ENCODE measurements at places on chromosomes 16 and 17.
A peak's percentile ranks its signal among the peaks of the same experiment; 100 is the strongest.

- DNase-seq, result no peak
Observed at GRCh38 chr16:16908077-16908476, 529.1 kb downstream of the NPIPA7 start.

- no peak for DNase-seq
Observed at GRCh38 chr16:31420037-31420436, 8.1 kb downstream of the COX6A2 start.

- no peak for DNase-seq
Observed at GRCh38 chr16:30755955-30756780, 5.7 kb downstream of the CFAP119 start.

- DNase-seq, result no peak
Observed at GRCh38 chr17:63928172-63928666, 3.9 kb downstream of the CD79B start.

DNA sequence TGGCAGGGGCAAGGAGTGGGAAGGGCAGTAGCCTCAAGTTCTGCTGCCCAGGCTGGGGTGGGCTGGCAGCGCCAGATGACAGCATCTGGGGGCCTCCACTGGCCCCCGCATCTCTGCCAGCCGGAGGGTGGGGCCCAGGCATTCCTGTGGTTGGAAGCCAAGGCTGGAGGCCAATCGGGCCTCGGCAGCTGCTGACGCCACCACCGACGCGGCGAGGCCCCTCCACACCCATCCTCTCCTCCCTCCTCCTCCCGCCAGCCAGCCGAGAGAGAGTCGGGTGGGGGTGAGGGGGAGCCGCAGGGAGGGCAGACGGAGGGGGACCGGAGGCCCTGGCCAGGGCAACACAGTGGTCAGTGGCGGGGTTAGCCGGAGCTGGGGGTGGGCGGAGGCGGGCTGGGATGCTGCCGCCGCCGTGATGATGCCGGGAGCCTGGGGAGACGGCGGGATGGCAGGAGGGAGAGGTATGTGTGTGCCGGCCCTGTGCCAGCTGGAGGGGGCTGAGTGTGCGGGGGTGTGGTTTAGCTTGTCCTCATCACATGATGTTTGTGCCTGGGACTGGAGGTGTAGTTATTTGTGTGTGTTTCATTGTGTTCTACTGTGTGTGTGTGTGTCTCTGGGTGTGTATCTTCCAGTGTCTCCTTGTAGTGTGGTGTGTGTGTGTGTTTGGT, 36.6 kb downstream of the ARHGAP23 start:
- no peak for DNase-seq

DNA sequence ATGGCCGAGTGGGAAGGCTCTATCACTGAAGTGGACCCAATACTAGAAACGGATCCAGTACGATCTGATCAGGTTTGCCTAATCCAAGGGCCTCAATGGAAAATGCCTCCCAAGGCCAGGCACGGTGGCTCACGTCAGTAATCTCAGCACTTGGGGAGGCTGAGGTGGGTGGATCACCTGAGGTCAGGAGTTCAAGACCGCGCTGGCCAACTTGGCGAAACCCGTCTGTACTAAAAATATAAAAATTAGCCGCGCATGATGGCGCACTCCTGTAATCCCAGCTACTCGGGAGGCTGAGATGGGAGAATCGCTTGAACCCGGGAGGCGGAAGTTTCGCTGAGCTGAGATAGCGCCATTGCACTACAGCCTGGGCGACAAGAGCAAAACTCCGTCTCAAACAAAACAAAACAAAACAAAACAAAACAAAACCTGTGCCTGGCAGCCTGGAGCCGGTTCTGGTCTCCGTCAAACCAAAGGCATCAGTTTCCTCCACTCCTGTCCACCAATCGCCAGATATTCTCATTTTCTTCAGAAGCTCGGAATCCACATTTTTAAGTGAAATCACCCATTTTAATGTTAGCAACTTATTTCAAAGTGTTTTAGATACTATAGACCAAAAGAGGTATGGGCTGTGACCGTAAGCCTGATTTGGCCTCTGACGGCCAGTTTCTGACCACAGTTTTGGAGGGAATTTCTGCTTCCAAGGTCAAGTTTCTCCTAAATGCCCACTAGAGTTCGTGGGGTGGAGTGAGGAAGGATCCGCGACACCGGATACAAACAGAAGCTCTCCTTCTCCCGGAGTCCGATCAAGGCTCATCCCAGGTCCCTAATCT, 664 bp downstream of the NQO1 start:
- no peak for DNase-seq

- DNase-seq, result peak; percentile 68
Observed at GRCh38 chr16:21600031-21600773, 825 bp downstream of the METTL9 start.

DNA sequence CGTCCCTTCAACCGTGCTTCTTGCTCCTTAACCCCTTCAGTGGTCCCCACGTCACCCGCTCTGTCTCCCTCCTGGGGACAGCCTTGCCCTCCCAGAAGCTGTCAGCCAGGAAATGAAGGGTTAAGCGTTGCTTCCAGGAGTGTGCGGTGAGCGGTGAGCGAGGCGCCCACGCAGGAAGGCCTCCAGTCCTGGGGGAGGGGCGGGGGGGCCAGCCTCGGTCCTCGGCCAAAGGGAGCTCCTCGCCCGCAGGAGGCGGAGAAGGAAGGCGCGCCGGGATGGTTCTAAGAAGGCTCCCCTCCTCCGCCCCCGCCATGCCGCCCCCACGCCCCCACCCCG, 2.3 kb downstream of the RBFOX3 start:
- no peak for DNase-seq

DNA sequence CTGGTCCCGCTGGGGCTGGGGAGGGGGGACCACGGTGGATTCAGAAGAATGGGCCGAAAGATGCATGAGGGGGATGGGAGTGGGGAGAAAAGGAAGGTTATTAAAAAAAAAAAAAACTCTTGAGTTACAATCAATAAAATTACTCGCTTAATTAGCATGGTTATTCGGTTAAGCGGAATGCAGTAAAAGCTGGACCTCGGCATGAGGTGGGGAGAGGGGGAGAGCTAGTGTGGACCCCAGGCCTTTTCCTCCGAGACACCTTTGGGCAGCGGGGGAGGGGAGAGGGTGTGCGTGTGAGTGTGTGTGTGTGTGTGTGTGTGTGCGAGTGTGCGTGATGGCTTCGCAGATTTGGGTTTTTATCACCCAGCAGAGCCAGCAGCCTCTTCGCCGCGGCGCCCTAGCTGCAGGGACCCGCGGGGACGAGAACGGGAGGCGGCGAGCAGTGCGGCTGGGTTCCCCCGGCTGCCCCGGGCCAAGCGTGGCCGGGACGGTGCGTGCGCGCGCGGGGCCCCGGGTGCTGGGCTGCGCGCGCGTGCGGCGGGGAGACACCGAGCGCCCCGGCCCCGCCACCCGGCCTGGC, 3.7 kb downstream of the BAHCC1 start:
- DNase-seq, result peak; percentile 61

DNA sequence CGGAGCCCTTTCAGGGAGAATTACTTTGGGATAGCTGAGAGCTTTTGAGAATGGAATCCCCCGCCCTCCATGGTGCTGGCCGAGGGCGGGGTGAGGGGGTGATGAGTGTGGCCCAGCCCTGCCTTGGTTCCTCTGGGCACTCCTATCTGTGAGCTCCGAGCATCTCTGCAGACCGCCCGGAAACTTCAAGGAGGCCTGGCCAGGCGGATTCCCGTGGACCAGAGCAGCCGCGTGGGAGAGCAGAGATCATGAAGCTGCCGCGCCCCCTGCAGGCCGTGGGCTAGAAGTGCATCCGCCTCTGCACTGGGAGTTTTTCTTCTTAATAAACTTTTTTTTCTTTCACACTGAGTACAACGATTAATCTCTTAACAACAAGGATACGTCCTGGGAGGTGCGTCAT, 392.9 kb upstream of the EEF2KMT start:
- no peak for DNase-seq
